ENCODE measurements at places on chromosomes 2 and 18.

DNA sequence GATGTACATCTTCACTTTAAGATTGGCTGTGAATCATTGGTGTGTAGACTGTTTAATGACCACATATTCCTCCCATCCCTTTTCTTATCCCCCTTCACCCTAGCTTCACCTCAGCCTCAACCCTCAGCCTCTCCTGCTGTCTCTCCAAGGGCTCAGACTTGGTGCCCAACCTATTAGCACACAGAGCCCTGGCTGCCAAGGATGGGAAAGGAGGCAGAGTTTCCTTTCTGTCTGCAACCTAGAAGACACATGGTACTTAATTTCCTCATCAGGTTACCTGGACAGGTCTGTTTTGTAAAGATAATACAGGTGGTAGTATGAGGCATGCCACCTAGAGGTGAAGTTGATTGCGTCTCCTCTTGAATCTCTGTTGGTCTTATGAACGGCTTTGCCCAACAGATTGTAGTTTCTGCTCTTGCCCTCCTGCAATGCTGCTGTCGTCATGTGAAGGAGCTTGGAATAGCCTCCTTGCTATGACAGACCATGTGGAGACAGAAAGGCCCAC is 44.5 kb upstream of the RMND5A start:
- no peak for DNase-seq

DNA sequence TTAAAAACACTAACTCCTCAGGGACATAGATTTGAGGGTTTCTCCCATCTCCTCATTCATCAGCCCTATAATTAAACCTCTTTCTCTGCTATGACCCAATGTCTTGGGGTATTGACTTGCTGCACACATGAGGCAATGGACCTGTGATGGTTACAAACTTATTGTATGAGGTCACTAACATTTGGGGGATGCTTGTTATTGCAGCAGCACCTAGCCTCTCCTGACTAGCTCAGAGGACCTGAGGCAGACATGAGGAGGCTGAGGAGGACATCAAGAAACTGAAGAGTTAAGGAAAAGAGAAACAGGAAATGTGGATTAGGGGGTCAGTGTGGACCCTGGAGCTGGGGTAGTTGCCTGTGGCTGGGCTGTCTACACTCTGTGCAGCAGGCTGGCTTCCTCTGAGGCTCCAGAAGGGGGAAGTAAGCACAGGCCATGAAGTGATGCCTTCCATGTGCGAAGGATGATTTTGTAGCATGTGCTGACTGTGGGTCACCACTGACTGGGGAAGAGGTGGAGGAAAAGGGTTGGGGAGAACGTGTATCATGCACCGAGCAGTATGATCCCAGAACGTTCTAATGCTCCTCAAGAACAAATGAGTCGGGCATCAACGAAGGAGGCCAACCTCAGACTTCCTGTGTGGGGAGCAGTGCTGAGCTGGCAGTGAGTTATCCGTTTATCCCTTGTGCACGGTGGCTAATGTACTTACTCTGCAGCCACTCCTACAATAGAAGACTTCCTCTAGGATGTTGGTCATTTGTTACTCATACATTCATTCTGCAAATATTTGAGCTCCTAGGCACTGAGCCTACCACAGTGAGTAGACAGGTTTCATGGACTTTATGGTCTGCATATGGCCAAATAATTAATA is 42.1 kb upstream of the RFX8 start:
- DNase-seq: no peak

DNA sequence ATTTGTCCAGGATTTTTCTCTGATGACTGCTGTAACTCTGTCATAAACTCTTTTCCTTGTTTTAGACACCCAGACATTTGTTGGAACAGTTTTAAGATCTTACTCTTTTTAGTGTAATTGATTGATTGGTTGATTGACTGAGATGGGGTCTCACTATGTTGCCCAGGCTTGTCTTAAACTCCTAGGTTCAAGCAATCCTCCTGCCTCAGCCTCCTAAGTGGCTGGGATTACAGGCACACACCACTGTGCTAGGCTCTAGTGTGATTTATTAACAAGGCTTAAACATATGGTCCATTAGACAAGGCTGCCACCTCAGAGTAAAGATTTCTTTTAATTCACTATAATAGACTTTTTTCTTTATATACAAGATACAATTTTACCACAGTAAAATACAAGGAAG is 2.0 kb downstream of the PAIP2B start:
- DNase-seq: no peak

DNA sequence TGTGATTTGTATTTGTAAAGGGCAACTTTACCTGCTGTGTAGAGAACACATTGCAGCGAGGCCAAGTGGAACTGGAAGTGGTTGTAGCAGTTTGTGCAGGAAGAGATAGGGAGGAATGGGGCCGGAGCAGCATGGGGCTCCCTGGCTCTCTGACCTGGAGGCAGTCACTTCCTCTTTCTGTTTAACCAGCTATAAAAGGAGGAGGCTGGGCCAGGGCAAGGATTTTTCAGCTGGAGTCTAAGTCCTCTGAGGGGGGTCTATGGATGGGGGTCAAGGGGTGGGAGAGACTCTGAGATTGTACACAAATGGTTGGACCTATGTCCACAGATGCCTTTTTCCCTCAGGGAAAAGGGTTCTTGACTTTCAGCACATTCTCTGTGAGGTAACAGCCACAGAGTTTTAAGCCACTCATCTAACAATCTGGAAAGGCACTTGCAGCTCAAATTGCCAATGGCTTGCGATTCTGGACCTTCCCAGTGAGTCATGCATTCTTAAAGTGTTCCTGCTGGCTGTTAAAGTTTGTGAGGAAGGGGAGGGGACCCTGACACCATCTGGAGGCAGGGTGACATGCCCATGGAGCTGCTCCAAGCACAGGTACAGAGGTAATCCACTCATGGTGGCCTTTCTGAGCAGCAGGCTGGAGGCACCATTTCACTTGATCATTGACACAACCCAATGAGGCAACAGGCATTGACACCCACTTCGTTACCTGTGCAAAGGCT is 347.0 kb downstream of the CYRIA start:
- no peak for DNase-seq

DNA sequence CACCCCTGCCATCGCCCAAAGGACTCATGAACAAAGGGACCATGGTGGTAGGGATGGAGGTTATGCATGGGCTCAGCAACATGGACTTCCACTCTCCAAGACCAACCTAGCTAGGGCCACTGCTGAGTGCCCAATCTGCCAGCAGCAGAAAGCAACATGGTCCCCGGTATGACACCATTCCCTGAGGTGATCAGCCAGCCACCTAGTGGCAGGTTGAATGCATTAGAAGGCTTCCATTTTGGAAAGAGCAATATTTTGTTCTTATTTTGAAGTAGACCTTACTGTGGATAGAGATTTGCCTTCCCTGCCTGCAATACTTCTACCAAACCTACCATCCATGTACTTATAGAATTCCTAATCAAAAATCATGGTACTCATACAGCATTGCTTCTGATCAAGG is 99.8 kb downstream of the METTL4 start:
- no peak for DNase-seq

GRCh38 chr2:170222842-170223241 is 44.9 kb downstream of the MYO3B start:
- DNase-seq: no peak

GRCh38 chr18:6659963-6660725 is 69.4 kb upstream of the ARHGAP28 start:
- no peak for DNase-seq

DNA sequence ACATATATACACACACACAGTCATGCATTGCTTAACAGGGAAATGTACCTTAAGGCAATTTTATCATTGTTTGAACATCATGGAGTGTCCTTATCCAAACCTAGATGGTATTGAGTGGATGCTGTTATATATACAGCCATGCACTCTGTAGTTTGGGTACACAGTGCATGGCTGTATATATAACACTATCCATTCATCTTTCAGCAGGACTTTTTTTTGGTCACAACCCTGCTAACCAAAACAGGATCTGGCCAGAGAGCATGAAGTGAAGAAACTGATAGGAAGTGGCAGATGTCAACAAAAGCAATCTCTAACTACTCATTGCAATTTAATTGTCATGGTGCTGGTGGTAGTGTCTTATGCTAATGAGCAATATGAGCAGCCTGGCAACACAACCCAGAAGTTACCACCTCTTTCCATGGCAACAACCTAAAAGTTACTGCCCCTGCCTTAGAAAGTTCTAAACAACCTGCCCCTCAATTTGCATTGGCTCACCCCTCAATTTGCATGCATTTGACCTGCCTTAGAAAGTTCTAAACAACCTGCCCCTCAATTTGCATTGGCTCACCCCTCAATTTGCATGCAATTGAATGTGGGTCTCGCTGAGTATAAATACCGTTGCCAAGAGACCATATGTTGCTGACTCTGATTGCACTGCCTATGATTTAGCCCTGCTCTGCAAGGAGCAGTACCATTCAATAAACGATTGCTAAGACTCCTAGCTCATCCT is 434.9 kb downstream of the DSEL start:
- no peak for DNase-seq

DNA sequence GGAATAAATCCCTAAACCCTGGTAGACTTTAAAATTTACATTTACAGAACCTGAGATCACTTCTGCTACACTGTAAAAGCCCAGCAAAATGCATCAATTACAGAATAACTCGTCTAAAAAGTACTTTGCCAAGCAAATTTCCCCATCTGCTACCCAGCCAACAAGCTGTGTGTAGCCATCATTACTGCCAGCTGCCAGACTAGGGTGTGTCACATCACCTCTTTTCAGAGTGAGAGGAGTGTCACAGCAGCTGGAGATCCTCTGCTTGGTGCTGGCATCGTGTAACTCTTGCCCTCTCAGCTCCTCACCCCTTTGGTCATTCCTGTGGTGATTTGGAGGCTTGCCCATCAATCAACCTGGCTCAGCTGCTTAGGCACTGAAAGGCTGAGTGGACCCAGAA is 340.4 kb upstream of the MMADHC start:
- no peak for DNase-seq

GRCh38 chr2:214103276-214104001 is 307.4 kb upstream of the VWC2L start:
- no peak for DNase-seq

DNA sequence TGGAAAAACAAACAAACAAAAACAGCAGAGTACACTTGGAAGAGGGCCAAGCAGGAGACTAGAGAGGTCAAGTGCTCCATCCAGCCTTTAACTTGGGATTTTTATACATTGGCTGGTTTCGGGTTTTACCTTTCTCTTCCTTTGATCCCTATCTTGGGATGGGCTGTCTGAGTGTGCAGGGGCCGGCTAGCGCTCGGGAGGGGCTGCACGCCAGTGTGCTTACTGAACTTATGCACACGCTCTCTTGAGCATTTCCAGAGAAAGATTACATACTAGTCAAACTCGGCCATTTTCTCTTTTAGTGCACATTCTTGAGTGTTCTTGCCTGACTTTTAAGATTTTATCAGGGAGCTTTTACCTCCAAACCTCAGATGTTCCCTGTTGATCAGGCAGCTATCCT is 707.8 kb downstream of the DSC3 start:
- DNase-seq: no peak

DNA sequence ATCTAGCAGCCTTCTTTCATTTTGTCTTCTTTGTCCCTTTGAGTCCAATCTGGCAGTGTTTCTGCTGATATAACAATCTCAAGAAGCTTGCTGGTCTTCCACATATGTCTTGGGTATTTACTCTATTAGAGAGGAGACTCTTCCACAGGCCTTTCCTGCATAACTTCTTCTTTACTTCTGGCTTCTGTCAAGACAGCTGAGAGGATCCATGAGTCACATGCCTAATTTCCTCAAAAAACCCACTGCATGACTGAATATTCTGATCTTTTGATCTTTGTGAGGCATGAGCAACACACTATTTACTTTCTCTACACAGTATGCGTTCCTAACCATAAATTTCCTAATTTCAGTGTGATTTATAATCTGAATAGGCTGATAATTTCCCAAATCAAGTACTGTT is 5.1 kb upstream of the DCC start:
- no peak for DNase-seq

DNA sequence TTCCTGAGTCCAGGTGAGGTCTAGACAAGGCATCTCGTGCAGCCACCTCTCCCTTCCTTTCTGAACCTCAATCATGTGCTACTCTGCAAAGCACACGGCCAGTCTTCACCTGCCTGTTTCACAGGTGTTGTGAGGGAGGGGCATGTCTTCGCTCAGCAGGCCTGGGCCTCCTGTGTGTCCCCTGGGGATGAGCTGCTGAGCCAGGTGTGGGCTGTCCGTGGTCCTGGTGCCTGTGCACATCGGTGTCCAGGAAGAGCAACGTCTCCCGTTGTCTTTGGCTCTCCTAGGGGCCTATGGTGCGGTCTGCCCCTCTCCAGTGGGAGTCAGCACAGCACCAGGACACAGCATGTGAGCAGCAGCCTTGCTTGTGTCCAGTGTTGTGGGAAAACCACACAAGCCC is 16.7 kb downstream of the ARHGEF4 start:
- no peak for DNase-seq

DNA sequence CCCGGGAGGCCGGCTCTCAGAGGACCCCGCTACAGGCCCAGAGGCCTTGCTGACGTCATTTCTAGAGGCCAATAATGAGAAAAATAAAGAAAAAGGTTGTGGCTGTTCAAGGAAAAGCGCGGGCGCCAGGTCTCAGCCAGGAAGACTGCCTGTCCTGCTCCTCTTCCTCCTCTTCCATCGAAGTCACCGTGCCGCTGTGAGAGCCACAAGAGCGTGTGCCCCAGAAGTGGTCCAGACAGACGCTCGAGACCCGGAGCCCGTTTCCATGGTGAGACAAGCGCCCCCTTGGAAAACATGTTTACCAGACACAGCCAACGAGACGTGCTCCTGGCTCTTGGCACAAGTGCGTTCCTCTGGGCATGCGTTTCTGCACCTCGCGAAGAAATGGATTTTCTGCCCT is 210.5 kb downstream of the HDAC4 start:
- no peak for DNase-seq

- DNase-seq: no peak
Observed at GRCh38 chr2:211170843-211171242, 614.4 kb downstream of the CPS1 start.

DNA sequence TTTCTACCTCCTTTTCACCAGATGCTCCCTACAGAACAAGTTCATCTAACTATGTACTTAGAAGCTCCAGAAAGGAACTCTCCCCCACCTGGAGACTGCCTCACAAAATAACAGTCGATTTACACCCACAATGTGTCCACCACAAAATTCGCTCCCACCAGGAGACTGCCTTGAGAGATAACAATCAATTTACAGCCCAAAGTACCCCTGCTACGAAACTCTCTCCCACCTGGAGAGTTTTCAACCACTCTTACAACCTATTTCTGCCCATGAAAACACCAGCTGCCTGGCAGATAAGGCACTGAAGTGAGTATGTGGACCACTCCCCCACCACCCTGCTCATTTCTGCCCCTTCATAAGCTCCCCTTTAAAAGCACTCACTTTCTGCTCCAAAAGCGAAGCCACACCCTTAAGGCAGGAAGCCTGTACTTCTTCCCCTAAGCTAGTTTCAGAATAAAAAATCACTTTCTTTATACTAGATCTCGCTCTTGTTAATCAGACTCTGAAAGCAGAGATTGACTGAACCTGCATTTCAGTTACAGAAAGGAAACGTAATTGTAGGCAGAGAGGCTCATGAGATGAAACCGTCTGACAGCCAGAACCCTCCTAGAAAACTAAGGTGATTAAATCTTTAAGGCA is 94.4 kb upstream of the RBBP8 start:
- no peak for DNase-seq

GRCh38 chr2:183063083-183063482 is 15.5 kb upstream of the DUSP19 start:
- DNase-seq: no peak
